ENCODE measurements at places on chromosomes 5 and 9. TPM values are rescaled to one million over a fixed set of nuclear protein-coding genes. Genes with fewer than 3 reads are reported as not detected.

DNA sequence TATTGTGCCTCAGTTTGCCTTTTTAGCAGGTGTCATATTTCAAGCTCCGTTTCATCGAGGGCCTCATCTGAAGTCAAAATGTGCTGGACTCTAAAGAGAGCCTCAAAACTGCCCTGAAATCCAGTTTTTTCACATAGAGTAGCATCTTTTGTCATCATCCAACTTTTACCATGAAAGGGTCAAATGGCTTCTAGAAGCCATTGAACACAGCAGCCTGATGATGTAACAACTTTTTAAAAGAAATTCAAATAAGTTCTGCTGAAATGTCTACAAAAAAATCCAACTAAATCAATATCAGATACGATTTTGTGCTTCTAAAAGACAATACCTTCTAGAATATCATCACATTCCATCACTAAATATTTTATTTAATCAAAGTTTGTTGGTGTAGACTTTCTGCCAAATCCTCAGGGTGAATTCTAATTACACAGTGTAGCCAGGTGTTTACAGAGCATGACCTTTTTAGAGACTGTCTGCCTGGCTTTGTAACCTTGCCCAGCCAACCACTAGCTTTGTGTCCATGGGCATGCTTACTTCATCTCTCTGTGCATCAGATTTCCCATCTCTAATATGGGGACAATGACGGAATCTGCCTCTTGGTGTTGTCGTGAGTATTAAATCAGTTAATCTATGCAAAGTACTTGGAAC, 505.0 kb downstream of the EBF1 start:
- H3K4me1 ChIP-seq: no peaks in the 10 kb centered on the region
- H3K27ac ChIP-seq: no peak overlapping the region
- no peak overlapping the region for H3K4me3 ChIP-seq

FCN2 gene
- not detected for total RNA-seq

DNA sequence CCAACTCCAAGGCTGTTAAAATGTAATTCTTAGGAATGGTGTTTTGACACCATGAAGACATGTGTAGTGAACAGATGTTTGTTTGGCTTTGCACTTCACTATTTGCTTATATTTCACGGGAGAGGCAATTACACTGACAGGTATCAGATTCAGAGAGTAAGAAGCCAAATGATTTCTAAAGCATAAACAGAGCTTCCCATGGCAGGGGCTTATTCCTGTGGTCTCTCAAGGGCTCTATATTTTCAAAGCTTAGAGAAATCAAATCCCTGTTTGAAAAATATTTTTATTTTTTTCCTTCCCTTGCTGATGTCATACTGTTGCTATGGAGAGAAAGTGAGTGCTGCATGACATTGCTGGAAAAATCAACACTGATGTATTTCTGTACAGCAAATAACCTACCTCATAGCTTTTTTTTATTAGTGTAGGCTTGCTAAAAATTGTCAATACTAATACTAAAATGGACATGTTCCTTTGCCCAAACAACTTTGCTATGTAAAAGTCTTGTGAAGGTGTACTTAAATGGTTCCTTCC, 161.4 kb downstream of the GIN1 start:
- peak overlapping the region; percentile 99 for H3K27ac ChIP-seq
- peak; percentile 66 for DNase-seq
- peaks cover 18% of the 10 kb centered on the region for H3K4me1 ChIP-seq
- no peaks in the 10 kb centered on the region for H3K36me3 ChIP-seq

DNA sequence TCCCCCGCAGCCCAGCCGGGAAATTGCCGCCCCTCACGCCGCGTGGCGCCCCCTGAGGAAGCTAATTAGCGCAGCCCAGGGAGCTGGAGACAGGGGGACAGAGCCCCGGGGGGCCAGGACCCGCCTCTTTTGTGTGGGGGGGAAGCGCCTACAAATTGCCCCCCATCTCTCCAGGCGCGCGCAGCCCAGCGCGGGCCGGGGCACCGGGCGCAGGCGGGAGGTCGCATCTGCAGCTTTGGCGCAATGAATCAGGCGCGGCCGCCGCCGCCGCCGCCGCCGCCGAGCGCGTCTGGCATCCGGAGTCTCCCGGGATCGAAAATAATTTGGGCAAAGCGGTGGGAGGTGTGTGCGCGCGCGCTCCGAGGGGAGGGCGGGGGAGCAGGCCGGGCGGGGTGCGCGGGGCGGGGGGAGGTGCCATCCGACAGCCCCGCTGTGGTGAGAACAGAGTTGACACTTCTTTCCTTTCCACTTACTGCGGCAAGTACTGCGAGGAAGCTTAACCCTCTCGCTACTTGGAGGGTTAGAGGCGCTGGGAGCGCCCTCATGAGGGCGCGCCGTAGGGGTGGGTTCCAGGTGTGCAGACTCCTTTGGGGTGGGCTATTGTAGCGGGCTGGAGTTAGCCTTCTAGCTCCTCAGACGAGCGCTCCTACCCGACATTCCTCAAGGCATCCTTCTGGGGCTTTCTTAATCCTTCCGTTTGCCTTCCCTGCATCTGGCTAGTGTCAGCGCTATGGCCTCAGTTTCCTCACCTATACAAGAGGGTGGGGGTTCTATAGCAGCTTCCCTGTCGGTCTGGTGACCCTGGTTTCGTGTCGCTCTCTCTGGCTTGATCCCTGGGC, 63.1 kb downstream of the CXXC5 start:
- H3K27ac ChIP-seq: no peak overlapping the region
- H3K36me3 ChIP-seq: no peaks in the 10 kb centered on the region
- peak; percentile 50 for DNase-seq
- H3K4me1 ChIP-seq: no peaks in the 10 kb centered on the region
- H3K4me3 ChIP-seq: peak overlapping the region; percentile 79

DNA sequence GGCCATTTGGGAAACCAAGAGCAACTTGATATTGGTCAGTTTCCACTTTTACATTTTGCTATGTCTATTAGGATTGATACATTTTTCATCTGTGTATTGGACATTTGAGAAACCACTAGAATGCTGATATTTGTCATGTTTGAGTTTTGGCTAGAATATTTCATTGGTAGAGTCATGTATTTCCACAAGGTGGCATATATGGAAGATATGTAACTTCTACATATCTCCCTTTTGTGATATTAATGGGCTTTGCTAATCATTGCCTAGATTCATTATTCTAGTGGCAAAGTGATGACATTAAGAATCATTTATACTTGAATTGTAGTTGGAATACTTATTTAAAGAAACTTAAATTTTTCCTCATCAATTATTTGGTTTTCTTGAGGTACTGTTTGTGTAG, 692.9 kb upstream of the EDIL3 start:
- no peaks in the 10 kb centered on the region for H3K4me1 ChIP-seq
- peaks cover 26% of the 10 kb centered on the region for H3K27me3 ChIP-seq
- no peaks in the 10 kb centered on the region for H3K36me3 ChIP-seq
- DNase-seq: peak; percentile 28

DNA sequence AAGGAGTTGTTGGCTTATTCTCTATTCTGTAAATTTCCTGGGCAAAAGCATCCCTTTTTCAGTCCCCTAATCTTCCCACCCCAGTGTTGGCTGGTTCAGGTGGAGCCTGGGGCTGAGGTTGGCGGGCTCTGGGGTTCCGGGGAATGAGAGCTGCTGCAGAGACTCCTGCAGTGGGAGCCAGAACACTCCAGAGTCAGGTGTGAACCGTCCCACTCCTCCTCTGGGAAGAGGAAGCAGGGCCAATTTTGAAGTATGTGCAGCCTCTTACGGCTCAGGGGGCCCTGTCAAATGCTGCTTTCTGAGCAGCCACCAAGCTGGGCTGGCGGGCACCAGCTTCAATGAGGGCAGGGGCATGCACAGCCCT, 42.8 kb downstream of the JADE2 start:
- no peak overlapping the region for H3K27ac ChIP-seq
- DNase-seq: no peak
- no peaks in the 10 kb centered on the region for H3K27me3 ChIP-seq
- H3K36me3 ChIP-seq: peaks cover 12% of the 10 kb centered on the region

- H3K4me3 ChIP-seq: no peak overlapping the region
- no peak for DNase-seq
- no peak overlapping the region for H3K27ac ChIP-seq
- H3K4me1 ChIP-seq: no peaks in the 10 kb centered on the region
- H3K27me3 ChIP-seq: peaks cover 24% of the 10 kb centered on the region
These were observed 15.0 kb upstream of the HSPB3 start for GRCh38 chr5:54440456-54440893.

- no peak overlapping the region for H3K27ac ChIP-seq
- DNase-seq: no peak
- H3K4me3 ChIP-seq: no peak overlapping the region
- no peaks in the 10 kb centered on the region for H3K36me3 ChIP-seq
- peaks cover 13% of the 10 kb centered on the region for H3K4me1 ChIP-seq
- no peaks in the 10 kb centered on the region for H3K27me3 ChIP-seq
These were observed 128.2 kb downstream of the MED10 start for GRCh38 chr5:6250121-6250520.

CDH6 gene
- total RNA-seq: 1.8 TPM

GRCh38 chr9:18114559-18115475, 359.1 kb upstream of the ADAMTSL1 start:
- no peaks in the 10 kb centered on the region for H3K36me3 ChIP-seq
- peaks cover 10% of the 10 kb centered on the region for H3K27me3 ChIP-seq

ABO gene
- not detected for total RNA-seq

DNA sequence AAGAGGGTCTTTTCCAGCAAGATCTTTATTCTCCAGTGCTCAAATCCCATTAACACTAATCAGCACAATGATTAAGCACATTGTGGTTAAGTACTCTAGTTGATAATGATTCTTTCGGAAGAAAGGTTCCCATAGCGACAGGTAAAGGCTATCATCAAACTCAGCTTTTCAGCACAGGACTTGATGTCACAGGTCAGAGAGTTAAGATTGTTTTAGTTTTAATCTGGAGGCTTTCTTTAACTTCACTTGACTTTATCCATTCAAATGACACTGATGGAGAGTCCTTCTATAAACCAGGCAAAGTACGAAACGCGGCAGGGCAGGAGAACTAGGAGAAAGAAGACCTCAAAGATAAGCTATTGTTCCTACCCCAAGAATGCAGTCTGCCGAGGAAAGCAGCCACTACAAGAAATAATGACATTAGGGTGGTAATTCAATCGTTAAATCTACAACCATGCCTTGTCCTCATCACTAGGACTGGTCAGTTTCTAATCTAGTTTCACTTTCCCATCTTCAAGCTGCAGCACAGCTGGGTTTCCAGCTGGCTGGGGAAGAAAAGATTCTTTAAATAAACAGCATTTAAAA, 4.6 kb downstream of the NRG2 start:
- H3K27ac ChIP-seq: no peak overlapping the region
- peak overlapping the region; percentile 59 for H3K4me3 ChIP-seq
- H3K4me1 ChIP-seq: peaks cover 19% of the 10 kb centered on the region

GRCh38 chr9:123036893-123037545, 3.6 kb downstream of the GPR21 start:
- no peak overlapping the region for H3K27ac ChIP-seq
- no peak for DNase-seq
- H3K4me1 ChIP-seq: no peaks in the 10 kb centered on the region
- no peaks in the 10 kb centered on the region for H3K27me3 ChIP-seq
- no peak overlapping the region for H3K4me3 ChIP-seq

DNA sequence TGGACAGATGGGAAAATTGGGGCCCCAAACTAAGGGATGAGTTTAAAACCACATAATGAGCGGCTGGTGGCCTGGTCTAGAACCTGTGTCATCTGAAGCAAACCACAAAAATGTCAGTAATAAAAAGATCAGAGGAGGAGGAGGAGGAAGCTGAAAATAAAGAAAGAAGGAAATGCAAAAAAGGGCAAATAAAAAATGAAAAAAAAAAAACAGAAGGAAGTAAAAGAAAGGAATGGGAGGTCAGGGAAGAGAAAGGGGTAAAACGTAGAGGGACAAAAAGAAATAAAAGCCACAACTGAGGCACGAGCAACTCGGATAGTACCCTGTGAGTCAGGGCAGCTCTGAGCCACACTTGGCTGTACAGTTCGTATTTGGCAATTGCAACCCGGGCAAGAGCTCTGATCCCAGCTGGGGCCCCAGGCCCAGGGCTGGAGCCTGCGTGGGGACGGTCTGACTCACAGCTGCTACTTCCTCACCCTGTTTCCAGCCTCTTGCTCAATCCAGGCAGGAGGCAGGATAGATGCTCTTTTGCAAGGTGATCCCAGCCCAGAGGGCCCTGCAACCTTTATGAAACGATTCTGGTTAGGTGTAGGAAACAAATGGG, 137.9 kb upstream of the TRIM32 start:
- no peak overlapping the region for H3K27ac ChIP-seq
- DNase-seq: peak; percentile 80
- H3K4me1 ChIP-seq: peaks cover 6% of the 10 kb centered on the region
- no peak overlapping the region for H3K4me3 ChIP-seq

DNA sequence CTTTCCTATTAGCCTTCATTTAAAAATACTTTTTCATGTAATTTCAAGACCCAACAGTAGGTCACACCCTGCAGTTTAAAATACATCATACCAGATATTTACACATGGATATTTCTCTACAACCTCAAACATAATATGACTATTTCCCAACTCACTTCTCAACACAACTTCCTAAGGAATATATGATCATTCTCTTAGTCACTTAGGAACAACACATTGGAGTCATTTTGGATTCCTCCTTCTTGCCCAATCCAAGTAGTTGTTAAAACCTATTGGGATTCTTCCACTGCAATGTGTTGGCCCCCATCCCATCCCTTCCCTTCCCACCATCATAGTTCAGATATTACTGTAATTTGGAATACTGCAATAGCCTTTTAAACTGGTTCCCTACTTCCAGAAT, 145.5 kb downstream of the DCP2 start:
- H3K27me3 ChIP-seq: no peaks in the 10 kb centered on the region
- H3K4me3 ChIP-seq: no peak overlapping the region
- peak overlapping the region; percentile 75 for H3K27ac ChIP-seq

DNA sequence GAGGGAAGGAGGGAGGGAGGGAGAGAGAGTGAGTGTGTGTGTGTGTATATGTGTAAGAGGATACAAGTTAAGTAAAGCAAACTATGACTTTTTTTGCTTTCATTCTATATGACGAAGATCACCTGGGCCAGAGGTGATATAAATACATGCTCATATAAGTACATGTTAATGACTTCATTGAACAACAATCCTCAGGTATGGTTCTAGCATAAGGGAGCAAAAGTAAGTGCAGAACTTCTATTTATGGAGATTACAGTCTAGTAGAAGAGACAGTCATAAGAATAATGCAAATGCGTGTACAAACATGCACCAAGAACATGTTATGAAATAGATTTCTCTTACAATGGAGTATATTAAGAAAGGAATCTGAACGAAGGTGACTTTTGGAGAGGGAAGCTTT, 1804.0 kb downstream of the MAT2B start:
- no peaks in the 10 kb centered on the region for H3K36me3 ChIP-seq
- H3K27me3 ChIP-seq: no peaks in the 10 kb centered on the region
- no peak for DNase-seq

DNA sequence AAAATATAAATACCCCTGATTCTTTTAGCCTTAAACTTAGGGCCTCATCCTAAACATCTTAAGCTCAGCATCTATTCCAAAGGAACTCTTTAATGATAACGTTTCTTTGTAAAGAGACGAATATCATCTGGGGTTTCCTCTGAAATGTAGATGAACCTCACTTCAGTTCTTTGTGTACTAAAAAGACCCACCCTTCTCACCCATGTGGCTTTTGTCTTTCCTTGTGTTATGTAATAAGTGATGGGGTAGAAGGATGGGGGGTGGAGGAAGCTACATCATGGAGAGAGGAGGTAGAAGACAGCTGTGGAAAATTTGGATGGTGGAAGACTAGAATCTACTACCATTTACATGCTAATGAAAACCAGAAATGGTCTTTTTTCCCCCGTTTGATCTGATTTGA, 111.0 kb downstream of the NDUFS4 start:
- no peak overlapping the region for H3K27ac ChIP-seq
- no peaks in the 10 kb centered on the region for H3K36me3 ChIP-seq
- no peaks in the 10 kb centered on the region for H3K4me1 ChIP-seq
- H3K4me3 ChIP-seq: no peak overlapping the region
- H3K27me3 ChIP-seq: no peaks in the 10 kb centered on the region

- H3K27me3 ChIP-seq: no peaks in the 10 kb centered on the region
- DNase-seq: peak; percentile 37
- peaks cover 15% of the 10 kb centered on the region for H3K4me1 ChIP-seq
- H3K36me3 ChIP-seq: no peaks in the 10 kb centered on the region
These were observed 1.3 kb downstream of the ERBIN start for GRCh38 chr5:65927503-65928321.

All from PC-3 (cell line).